Lung microvascular endothelial cell (primary cell): ENCODE measurements at places on chromosomes 3 and 15. TPM values are rescaled to one million over a fixed set of nuclear protein-coding genes. Genes with fewer than 3 reads are reported as not detected.

Gene HRG
- total RNA-seq: not detected in 2 replicates

Gene PLCD1
- total RNA-seq: 11.1 and 13.7 TPM in 2 replicates

Gene C3orf80
- under 0.01 TPM in 1 of 2 replicates, not detected in the other for total RNA-seq

Gene PIF1
- total RNA-seq: 1.8 and 5.4 TPM in 2 replicates

Gene SLC9C1
- under 0.01 TPM in 2 replicates for total RNA-seq

Gene ZNF80
- total RNA-seq: not detected in 2 replicates

Gene UROC1
- total RNA-seq: not detected in 2 replicates

Gene IQCF5
- total RNA-seq: not detected in 2 replicates

Gene CHRM5
- total RNA-seq: 0.20 and 0.22 TPM in 2 replicates

Gene GOLGA8G
- not detected in 2 replicates for total RNA-seq

Gene SPATA12
- total RNA-seq: 0.44 TPM in 1 of 2 replicates, not detected in the other

Gene ABCF3
- 42.7 and 57.5 TPM in 2 replicates for total RNA-seq

Gene LMAN1L
- total RNA-seq: not detected in 2 replicates

Gene PP2D1
- total RNA-seq: not detected in 2 replicates
